Cardiac ventricle fibroblast (primary cell): ENCODE measurements at places on chromosomes 12 and 14. TPM values are rescaled to one million over a fixed set of nuclear protein-coding genes. Genes with fewer than 3 reads are reported as not detected.

Gene CAPZA3
- total RNA-seq, result not detected in 2 replicates

Gene RARG
- total RNA-seq, result 15.8 and 16.4 TPM in 2 replicates

Gene LRRK2
- total RNA-seq, result 4.9 and 5.8 TPM in 2 replicates

Gene ANKRD33
- total RNA-seq, result 0.44 TPM in 1 of 2 replicates, not detected in the other

Gene GPRC5D
- total RNA-seq, result not detected in 2 replicates

Gene TTC6
- 0.06 TPM in 1 of 2 replicates, not detected in the other for total RNA-seq

Gene WNT5B
- 13.4 and 14.0 TPM in 2 replicates for total RNA-seq

Gene ASCL1
- not detected in 2 replicates for total RNA-seq

Gene TAS2R7
- total RNA-seq, result not detected in 2 replicates

Gene PRIMA1
- total RNA-seq, result not detected in 2 replicates
